Activated CD4-positive, CD25-positive, alpha-beta regulatory T cell treated with anti-CD3 and anti-CD28 coated beads, Interleukin-2, amount 50 U/mL, for 24 hours (primary cell): ENCODE measurements at places on chromosomes 6 and 20.

DNA sequence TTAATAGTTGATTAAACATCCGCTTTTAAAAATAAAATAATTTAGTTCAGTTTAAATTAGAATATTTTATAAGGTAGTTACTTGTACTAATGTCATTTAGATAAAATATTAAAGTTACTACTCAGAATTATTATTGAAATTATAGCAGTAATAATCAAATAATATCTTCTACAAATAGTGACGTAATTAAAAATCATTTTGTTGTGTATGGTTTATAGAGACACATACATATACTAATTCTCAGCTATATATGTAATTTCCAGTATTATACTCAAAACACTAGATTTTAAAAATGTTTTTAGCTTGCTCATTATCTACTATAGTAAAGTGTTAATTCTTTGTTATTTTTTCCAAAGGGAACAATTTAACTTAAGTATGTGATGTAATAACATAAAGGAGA is 435.2 kb upstream of the MANEA start:
- ATAC-seq = no peak

GRCh38 chr6:125086716-125087115 is 66.9 kb upstream of the TPD52L1 start:
- ATAC-seq = no peak

GRCh38 chr6:75386050-75386770 is 101.6 kb upstream of the TMEM30A start:
- no peak for ATAC-seq

DNA sequence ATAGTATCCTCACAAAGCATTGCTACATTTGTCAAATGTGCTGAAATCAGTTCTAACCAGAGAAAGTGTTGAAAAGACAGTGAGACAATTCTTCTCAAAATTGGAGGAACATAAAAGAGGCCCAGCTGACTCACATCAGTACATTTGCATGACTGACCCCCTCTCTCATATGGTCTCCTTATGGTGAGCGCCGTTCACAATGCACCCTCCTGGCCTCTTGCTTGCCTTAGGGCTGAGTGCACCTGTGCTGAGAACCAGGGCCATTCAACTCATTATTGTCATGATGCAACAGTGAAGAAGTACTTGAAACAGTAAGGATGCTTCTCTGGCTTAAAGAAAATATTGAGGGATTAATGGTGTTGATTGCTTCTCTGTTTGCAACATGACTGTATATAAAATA is 375.2 kb upstream of the AGPAT4 start:
- ATAC-seq = no peak

- no peak for ATAC-seq
These were observed 60.6 kb downstream of the RIPOR3 start for GRCh38 chr20:50630578-50631263.

DNA sequence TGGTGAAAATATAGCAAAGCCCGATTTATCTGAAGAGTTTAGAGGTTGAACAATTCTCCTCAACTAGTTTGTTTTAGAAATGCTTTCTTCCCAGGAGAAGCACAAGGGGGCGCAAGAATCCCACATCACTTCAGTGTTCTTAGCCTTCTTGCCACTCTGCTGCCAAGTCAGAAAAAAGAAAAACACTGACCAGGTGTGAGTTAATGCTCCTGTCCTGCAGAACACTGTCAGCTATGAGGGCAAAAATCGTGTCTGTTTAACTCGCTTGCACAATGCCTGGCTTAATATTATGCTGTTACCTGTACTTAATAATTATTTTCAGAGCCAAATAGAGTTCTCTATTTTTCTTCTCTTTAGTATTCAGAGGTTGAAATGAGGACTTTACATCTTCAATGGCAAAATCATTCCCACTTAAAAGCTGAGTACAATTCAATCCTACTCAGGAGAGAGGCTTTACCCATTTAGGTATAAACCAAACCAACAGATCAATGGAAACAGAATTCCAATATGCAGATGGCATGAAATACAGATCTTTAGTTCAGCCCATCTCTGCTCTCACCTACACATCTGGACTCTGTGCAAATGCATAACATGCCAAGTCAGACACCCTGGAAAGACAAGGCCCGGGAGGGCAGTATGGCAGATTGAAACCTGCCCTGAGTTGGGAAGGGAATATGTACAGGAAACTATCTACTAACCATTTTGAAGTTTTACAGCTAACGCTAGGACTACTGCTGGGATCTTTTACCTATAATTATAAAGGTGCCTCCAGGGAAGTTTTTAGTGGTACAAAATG is 71.4 kb upstream of the TULP1 start:
- peak; percentile 73 for ATAC-seq

DNA sequence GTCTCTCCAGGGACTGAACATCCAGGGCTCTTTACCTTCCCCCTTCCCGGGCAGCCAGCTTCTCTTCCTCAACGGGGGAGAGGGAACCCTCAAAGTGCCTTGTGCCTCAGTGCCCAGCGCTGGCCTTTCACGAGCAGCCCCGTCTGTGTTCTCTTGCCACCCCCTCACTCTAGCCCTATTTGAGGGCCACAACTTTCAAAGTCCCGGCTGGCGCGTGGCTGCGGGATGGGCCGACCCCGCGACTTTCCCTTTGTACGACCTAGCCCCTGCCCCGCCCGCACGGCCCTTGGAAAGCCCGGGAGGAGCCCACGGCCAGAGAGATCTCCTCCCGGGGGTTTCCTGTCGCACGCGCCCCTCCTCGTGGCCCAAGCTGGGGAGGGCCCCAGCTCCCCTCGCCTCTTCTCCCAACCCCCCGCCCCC is 559 bp downstream of the SCRT2 start:
- no peak for ATAC-seq

DNA sequence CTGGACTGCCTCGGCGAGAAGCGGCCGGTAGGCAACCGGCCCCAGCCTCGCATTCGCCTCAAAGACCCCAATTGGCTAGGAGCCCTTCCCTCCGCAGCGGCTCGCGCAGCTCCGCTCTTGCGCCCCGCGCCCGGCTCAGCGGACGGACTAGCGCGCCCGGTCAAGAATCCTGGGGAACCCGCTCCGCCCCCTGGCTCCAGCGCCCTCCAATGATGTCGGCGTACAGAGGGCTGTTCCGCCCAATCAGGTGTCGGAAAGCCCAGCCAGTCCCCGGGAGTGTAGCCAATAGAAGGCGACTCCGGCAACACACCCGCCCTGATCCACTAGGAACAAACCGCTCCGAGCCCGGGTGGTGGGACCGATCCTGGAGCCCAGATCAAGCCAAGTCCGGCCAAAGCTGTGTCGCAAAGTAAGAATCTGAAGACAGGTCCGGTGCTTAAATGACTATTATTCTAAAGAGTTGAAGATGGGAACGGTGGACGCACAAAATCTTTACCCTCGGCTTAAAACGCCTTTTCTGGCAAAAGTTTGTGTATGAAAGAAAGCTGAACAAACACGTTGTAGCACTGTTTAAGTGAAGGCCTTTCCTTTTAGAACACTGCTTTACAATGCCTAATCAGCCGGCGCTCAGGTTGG is 132.2 kb downstream of the OGFRL1 start:
- ATAC-seq = peak; percentile 38

- no peak for ATAC-seq
These were observed 785.2 kb upstream of the FLRT3 start for GRCh38 chr20:15122613-15123012.

DNA sequence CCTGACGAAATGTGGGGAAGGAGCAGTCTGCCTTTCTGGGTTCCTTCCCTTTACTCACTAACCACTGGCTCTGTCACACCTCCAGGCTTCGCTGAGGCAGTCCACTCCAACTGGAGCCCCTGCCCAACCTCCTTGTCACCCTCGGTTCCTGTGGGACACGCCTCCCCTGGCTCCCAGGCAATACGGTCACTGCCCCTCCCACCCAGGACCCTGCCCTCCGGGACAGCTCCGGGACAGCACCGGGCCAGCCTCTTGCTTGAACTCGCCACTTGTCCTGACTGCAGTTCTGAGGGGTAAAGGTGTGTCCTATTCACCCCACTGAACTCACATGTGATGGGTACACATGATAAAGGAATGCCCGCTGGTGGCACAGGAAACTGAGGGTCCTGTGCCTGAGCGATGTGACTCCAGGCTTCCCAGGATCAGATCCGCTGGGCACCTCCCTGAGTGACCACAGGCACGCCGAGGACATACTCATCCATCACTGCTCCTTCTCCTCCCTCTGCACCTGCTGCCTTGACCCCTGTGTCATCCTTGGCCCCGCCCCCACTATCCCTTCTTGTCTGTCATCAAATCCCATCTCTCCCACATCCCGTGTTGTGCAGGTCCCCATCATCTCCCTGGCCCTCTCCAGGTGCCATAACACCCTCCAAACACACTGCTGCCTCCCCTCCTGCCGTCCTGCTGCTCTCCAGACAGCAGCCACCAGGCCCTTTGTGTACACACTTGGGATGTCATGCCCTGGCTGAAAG is 7.9 kb downstream of the SDCBP2 start:
- ATAC-seq = no peak

- no peak for ATAC-seq
These were observed 112.3 kb upstream of the SYNDIG1 start for GRCh38 chr20:24357177-24357576.

DNA sequence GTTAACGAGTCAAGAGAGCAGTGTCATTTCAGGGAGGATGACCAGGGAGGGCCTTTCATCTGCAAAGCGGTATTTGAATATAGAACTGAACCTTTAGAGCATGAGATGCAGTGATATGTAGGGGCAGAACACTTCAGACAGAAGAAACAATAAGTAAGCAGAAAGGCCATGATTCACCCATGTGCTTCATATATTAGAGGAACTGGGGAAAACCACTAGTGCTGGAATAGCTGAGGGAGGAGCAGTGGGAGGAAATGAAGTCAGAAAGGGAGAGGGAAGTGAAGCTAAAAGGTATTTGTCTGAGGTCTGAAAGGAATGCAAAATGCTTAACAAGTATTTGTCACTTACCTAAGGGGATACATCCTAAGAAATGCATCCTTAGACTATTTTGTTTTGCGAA is 391.2 kb downstream of the ADGRB3 start:
- ATAC-seq = no peak

DNA sequence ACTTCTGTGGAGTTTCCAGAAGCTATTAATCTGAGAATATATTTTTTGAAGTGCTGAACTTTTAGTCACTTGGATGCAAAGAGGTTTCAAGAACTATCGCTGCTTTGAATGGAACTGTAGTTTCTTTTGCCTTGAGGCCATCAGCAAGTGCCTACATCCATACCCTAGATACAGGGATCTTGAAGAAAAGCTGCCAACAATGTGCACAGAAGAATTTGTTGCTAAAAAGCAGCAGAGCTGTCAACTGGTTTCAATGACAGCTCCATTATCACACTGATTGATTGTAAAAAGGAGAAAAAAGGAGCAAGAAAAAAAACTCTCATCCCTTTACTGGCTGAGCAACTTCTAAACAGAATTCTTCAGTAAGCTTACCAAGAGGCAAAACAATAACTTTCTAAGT is 251.0 kb upstream of the NRSN1 start:
- no peak for ATAC-seq

DNA sequence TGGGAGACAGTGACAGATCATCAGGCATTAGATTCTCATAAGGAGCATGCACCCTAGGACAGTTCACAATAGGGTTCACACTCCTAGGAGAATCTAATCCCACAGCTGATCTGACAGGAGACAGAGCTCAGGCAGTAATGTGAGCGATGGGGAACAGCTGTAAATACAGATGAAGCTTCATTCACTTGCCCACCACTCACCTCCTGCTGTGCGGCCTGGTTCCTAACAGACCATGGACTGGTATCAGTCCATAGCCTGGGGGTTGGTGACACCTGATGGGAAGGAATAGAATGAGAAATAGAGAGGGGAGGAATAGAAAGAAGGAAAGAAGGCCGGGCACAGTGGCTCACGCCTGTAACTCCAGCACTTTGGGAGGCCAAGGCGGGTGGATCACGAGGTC is 336.8 kb upstream of the SASH1 start:
- ATAC-seq = no peak

DNA sequence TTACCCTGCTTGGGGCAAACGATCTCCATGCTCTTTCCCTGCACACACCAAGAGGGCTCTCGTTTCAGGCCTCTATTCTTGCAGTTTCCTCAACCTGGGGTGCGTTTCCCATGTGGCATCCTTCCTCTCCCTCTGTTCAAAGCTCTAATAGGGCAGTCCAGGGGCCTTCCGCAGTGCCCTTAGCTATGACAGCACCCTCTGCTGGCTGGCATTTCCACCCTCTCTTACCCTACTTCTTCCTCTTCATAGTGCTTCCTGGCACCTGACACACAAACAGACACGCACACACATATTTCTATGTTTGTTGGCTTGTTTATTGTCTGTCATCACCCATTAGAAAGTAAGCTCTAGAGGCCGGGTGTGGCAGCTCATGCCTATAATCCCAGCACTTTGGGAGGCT is 294.0 kb downstream of the CLIC5 start:
- ATAC-seq = no peak

- ATAC-seq = no peak
These were observed 20.7 kb downstream of the PBOV1 start for GRCh38 chr6:138197570-138197969.

DNA sequence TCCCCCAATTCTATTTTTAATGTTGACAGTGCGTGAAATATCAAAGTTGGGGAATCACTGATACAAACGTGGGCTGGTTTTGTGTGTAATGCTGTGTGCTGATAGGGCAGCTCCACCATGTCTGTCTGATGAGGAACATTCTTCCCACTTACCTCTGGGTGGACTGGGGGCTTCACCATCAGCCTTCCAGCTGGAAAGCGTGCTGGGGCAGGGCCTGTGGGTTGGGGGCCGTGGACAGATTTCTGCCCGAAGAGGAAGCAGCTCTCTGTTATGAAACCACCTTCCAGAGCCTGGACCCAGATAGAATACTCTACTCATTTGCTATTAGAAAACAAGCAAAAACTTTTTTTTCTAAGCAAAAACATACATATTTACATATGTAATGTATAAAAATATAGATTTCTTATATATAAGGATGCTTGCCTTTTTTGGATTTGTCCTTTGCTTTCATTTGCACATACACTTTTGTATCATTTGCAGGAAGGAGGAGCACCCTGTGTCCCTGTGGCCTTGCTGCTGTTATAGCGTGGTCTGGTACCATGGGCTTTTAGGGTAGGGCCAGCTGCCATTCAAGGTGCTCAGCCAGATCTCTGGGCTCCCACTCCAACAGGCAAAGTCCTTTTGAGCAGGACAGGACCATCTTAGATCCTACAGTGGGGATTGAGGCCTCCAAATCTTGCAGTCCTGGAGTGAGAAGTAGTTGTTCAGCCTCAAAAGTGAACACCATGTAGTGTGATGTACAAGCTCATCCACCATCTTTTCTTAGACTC is 48.1 kb downstream of the DUSP22 start:
- ATAC-seq = no peak
